ENCODE measurements at places on chromosomes 1 and 21.

DNA sequence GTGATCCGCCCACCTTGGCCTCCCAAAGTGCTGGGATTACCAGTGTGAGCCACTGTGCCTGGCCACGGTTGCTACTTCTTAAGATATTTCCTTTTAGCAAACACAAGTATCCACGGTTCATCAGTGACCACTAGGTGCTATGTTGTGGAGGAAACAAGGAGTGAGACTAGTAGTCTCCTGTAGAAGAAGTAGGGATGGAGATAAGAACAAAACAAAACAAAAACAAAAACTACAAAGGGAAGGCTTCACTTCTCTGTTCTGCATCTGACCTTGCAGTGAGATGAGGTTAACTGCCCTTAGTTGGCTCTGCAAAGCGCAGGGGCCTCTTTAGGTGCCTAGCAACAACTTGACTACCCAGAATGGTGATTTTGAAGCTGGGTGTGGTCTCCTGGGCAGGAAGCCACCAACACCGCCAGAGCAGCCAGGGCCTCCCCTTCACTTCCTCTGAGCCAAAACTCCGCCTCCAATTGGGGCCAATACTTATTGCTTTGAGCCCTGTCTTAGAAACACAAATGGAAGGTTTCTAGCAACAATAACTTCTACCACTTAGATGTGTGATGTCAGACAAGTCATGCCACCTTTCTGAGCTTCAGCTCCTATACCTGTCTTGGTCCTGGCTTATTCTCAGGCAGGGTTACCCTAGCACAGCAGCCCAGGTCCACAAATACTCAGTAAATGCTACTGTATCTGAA lies 12.8 kb upstream of the CDC42 start:
- peak; percentile 100 for ATAC-seq

DNA sequence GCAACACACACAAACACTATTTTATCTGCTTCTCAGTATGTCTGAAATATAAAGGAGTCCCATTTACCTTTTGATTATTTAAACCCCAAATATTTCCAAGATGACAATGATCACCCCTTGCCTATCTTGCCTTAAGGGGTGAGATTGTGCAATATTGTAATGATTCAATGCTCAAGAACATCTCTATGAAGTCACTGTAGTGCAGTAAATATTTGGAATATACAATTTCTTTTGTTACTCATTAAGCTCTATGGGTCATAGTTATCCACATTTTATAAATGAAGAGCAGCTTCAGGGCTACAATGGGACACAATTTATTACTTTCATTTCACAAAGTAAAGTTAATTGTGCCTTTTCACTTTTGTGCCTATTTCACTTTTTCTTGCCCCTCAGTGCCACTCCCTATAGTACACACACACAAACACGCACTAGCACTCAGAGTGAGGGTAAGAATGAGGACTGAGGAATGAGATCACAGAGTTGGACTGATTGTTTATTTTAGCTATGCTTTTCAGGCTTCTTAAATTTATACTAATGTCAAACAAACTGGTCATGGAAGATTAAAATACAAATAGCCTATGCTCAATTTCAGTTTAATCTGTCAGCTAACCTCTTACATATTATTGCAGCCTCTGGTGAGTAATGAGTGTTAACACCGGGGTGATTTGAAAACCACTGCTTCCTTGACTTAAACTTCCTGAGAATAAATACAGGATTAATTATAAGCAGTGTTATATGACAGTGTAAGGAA lies 521.0 kb upstream of the B3GALT2 start:
- ATAC-seq, result no peak

GRCh38 chr1:93732514-93732913 lies 50.9 kb upstream of the BCAR3 start:
- no peak for ATAC-seq

DNA sequence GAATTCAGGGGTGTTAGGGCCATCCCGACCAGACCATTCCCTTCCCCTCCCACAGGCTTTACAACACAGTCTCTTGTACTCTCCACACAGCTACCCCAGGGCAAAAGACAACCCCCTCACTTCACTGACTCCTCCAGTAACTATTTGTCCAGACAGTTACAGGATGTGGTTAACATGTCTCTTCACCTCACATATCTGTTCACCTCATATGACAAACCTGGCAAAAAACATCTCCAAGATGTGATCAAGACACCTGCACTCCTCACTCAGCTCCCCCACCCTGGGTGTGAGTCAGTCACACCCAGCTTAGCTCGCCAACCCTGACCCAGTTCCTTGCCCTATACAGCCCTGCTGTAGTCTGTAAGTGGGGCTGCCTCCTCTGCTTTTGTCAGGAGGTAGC lies 490.5 kb upstream of the CHRM3 start:
- ATAC-seq, result no peak

DNA sequence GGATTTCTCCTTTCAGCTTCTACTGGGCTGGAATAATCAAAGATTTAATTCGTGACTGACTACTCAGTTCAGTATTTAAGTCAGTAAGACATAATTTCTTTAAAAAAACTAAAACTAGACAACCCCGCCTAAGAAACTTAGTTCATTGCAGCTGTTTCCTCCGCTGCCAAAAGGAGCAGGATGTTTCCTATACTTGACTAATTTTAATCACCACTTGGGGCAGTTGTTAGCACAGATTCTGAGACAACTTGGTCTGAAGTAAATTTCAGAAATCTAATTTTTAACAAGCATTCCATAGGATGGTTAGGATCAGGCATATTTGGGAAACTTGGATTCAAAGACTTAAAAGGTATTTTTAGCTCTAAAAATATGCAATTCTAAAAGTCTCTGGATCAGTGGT lies 34.0 kb downstream of the EPRS1 start:
- ATAC-seq, result no peak

- no peak for ATAC-seq
Measured at GRCh38 chr1:172288581-172288980, 131.9 kb upstream of the C1orf105 start.

- no peak for ATAC-seq
Measured at GRCh38 chr1:153293851-153294250, 18.9 kb downstream of the PGLYRP3 start.

DNA sequence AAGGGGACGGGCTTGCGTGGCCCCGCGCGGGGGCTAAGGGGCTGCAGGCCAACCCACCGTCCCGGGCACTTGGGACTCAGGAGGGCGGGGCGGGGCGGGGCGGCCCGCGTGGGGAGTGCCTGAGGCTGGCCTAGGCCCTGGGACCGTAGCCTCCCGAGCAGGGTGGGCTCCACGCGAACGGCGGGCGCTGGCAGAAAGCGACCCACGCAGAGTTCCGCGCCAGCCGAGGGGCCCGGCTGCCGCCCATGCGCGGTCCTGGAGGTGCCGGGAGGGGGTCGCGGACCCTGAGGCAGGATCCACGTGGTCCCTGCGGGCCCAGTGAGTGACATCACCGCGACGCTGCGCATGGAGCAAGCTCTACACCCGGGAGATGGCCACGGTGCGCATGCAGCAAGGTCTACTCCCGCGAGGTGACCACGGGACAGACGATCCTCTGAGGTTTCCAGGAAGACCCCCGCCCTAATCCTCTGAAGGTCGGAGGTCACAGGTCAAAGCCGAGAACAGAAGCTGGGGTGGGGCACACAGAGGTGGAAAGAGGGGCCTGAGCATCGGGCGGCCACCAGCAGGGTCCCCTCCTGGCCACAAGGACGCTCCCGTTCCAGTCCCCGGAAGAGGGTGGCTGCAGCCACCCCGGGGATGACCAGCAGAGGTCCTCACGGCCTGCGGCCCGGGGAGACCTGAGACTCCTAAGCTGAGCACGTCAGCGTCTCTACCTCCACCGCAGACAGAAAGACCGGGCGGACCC lies 13.5 kb upstream of the SLC19A1 start:
- peak; percentile 82 for ATAC-seq

GRCh38 chr1:93735722-93736121 lies 54.1 kb upstream of the BCAR3 start:
- ATAC-seq, result no peak

Measured in stimulated activated memory B cell treated with anti-CD40 and anti-IgM and Interleukin-4, amounts not matched to agents 10 μg/mL and 1 μg/mL and 100 μg/mL, for 72 hours (primary cell).